ENCODE measurements at places on chromosomes 3 and 15.

DNA sequence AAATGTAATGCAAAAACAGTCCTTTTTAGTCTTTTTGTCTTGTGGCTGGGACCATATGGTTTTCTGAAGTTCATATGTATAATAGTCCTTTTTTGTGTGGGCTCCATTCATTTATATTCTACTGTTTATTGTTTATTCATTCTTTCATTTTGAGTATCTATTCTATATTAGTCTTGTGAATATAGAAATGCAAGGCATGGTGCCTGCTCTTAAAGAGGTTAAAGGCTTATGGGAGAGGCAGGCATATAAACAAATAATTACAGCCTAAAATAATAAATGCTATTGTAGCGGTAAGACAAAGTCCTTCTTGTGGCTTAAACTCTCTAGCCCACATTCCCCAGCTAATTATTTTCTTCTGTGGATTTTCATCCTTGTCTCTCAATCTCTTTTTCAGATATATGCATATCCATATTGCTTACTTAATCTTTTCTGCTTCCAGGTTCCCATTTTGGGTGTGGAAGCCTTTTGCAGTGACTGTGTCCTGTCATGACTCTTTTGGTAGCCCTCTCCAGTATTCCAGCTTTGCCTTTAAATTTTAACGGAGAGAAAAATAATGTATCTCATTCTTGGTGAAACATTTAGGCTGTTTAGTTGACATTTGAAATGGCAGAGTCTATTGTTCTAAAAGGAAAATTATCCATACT is 101.6 kb downstream of the PPM1L start:
- DNase-seq: no peak

GRCh38 chr3:41404582-41404981 is 205.3 kb downstream of the CTNNB1 start:
- DNase-seq: no peak

- DNase-seq: no peak
Observed at GRCh38 chr3:10184250-10184649, 19.5 kb downstream of the IRAK2 start.

- no peak for DNase-seq
Observed at GRCh38 chr15:78179906-78180305, 30.7 kb downstream of the IDH3A start.

- DNase-seq: no peak
Observed at GRCh38 chr3:48151807-48152427, 36.3 kb downstream of the CDC25A start.

DNA sequence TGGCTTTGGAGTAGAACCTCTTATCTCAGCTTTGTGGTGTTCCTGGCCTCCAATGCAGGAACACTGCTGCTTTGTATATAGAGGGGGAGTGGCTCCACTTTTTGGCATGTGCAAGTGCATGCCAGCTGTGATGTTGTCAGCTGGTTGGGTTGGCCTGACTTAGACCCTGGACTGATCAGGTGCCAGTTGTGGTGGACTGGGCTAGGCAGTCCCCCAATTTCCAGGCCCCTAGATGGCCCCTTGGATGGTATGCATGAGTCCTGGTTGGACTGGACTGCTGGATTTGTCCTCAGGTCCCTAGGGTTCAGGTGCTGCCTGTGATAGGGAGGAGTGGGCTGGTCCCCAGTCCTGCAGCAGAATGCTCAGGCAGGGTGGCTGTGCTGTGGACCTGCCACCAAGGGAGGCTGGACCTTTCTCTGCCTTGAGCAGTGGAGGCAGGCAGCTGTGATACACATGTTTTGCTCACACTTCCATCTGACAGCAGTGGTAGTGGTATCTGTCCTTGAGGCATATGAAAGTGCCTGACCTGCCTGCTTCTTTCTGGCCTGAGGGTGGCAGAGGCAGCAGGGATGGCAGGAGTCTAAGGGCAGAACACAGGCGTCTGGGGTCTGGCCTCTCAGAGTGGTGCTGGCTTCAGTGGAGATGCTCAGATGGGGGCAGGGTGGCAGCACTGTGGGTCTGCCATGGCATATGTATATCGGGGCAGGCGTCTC is 74.8 kb downstream of the STXBP5L start:
- no peak for DNase-seq

- DNase-seq: no peak
Observed at GRCh38 chr3:13168391-13168790, 95.2 kb upstream of the IQSEC1 start.

DNA sequence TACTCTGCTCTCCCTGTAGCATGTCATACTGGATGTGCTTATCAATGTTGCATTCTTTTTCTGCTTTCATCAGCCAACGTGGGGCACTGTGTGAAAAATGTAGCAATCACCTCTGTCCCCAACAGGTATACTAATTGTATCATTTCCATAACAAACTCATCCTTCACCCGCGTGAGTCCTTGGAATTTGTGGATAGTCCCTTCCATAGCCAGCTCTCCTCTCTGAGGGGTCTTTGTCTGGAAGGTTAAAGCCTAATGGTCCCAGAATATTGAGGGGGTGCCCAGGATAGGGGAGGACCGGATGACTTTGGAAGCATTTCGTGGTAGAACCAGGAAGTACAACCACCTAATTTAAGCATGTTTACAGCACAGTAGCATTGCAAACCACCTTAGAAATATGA is 124.6 kb downstream of the FOXB1 start:
- DNase-seq: no peak

DNA sequence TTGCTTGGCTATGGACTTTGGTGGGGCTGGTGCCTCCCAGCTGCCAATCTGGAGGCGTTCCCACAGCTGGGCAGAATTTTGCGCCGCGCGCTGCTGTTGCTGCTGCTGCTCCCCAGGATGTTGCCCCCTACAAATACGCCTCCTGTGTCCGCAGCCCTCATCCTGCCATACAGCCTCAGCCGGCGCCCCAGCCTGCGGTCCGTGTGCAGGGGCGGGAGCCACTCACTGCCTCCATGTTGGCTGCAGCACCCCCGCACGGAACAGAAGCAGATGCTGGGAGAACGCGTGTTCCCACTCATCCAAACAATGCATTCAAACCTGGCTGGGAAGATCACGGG is 197.7 kb upstream of the MCTP2 start:
- DNase-seq: no peak

DNA sequence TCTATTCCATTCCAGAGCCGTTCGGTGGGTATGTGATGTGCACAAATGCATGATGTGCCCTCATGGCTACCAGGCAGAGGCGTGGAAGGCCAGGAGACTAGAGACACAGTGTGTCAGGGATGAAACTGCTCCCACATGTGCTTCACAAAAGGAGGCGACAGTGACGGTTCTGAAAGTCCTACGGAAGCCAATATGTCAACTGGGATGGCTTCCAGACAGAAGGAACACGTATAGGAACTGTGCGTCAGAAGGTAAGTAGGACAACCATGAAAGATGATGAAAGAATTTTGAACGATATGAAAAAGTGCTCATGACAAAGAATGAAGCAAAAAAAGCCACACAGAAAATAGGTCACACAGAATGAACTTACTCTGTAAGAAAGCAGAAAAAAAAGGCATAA is 34.1 kb downstream of the GLB1 start:
- DNase-seq: no peak

GRCh38 chr3:80097674-80098073 is 329.9 kb upstream of the ROBO1 start:
- DNase-seq: peak; percentile 27

DNA sequence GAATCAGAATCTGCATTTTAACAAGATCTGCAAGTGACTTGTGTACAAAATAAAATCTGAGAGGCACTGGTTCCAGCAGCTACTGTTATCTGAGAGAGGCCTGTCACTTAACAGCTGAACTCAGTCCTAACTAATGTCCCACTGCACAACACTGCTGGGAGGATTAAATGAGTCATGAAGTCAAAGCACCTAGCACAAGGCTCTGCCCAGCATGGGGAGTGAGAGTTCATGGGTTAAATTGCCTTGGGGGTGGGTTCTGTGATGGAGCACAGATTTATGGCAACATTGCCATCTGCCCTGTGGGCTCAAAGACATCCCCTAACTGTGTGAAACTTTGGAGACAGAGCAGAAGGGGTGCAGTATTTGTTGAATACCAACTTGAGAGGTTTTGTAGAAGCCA is 250.9 kb downstream of the PLCL2 start:
- no peak for DNase-seq

- no peak for DNase-seq
Observed at GRCh38 chr15:57307527-57308169, 68.7 kb upstream of the CGNL1 start.

- no peak for DNase-seq
Observed at GRCh38 chr15:54288049-54288448, 309.8 kb downstream of the UNC13C start.

DNA sequence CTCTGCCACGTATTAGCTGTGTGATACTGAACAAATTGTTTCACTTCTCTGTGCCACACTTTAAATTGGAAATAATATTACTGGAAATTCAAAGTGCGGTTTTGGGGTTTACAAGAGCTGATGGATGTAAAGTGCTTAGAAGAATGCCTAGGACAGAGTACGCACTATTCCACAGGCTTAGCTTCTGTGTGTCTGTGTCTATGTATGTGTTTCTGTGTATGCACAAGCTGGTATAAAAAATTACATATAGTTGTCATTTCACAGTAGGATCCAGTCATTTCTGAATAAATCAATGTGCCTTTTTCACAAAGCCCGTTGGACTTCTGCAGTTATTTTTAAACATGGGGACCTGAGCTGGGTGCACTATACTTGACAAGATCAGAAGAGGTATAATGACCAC is 370.4 kb downstream of the TUSC7 start:
- no peak for DNase-seq

DNA sequence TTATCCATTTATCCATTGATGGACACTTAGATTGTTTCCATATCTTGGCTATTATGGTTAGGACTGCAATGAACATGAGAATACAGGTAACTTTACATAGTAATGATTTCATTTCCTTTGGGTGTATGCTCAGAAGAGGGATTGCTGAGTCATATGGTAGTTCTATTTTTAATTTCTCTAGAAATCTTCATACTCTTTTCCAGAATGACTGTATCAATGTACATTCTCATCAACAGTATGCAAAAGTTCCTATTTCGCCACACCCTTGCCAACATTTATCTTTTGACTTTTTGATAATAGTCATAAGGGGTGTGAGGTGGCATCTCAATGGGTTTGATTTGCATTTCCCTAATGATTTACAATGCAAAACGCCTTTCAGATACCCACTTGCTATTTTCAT is 6.2 kb upstream of the NIPA1 start:
- peak; percentile 29 for DNase-seq

GRCh38 chr3:41629986-41630385 is 331.9 kb downstream of the ULK4 start:
- no peak for DNase-seq

- DNase-seq: no peak
Observed at GRCh38 chr3:150306906-150307305, 101.2 kb upstream of the TSC22D2 start.

- DNase-seq: peak; percentile 81
Observed at GRCh38 chr3:193805448-193805847, 212.4 kb downstream of the OPA1 start.

DNA sequence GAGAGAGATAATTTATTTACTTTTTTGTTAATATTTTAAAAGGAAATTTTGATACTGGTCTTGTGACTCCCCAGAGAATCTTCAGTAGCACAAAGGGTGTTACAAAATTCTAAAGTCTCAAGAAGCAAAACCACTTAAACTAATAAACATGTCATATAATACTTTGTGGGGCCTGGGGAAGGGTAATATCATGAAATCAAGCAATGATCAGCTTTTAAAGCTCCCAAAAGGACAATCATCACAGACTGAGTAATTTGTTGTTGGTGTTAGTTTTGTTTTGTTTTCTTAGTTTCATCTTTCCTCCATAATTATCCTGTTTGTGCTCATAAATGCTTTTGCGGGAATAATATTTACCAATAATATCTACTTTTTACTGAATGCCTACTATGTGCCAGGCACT is 55.0 kb downstream of the TMEM212 start:
- no peak for DNase-seq

DNA sequence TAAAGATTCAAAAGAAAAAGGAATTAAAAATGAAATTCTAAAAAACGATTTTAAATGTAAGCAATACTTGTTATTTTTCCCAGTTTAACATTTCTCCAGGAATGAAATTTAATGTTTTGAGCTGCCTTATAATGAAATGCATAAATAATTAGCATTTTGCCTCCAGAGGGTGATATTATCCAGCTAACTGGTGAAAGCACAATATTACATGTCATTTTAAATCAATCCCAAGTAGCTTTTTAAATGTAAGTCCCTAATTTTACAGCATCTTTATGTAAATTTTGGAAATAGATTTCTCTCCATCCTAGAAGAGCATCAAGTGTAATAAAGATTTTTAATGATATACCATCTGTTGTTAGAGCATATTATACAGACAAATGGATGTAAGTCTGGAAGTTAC is 139.1 kb upstream of the P2RY1 start:
- DNase-seq: no peak

- no peak for DNase-seq
Observed at GRCh38 chr3:112116748-112117186, 16.3 kb downstream of the GCSAM start.

DNA sequence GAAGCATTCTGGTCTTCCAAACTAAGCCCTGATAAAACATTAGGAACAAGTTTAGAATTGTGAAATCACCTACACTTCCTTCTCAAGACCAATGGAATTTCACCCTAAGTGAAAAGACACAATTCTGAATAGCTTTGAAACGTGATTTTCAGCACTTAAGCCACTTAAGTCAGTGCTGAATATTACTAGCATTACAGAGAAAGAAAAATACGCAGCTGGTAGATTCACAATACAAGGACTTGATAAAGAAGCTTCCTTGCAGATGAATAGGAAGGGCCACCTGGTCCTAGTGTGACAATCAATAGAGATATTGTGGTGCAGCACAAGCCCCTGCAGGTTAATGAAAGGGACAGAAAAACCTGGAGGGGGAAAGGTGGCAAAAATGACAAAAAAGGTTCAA is 353.1 kb upstream of the ALCAM start:
- DNase-seq: no peak

DNA sequence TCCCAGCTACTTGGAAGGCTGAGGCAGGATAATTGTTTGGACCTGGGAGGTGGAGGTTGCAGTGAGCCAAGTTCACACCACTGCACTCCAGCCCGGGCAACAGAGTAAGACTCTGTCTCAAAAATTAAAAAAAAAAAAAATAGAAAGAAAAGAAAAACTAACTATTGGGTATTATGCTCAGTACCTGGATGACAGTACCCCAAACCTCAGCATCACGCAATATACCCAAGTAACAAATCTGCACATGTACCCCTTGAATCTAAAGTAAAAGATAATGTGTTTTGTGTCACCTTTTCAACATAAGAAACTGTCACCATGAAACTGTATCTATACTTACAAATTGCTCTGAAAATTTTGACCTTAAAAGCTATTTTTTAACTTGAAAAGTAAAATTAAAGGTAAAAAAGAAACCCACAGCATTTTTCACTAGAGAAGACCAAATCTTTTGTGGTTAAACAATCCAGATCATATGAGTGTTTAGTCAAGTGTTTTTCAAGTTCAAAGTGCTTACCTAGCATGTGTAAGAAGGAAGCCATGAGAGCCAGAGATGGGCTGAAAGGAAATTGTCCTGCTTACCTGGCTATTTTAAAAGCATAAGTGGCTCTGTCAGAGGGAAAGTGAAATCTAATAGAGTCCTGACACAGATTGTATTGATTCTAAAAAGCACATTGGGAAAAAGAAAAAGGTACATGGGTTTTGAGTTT is 50.5 kb downstream of the MYO1E start:
- DNase-seq: no peak

Data from fibroblast of skin of back (primary cell).